ENCODE measurements at places on chromosomes 6 and 20.

GRCh38 chr20:44644667-44645131 is 6.8 kb downstream of the ADA start:
- no peak for DNase-seq

DNA sequence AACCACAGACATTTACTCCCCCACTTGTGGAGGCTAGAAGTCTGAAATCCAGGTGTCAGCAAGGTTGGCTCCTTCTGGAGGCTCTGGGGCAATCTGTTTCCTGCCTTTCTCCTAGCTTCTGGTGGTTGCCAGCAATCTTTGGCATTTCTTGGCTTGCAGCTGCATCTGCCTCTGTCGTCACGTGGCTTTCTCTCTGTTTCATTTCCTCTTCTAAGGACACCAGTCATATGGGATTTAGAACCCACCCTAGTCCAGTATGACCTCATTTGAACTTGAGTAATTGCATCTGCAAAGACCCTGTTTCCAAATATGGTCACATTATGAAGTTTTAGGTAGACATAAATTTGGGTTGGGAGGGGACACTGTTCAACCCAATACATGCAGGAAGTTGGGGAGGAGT is 56.2 kb upstream of the EPB41L1 start:
- DNase-seq: no peak

DNA sequence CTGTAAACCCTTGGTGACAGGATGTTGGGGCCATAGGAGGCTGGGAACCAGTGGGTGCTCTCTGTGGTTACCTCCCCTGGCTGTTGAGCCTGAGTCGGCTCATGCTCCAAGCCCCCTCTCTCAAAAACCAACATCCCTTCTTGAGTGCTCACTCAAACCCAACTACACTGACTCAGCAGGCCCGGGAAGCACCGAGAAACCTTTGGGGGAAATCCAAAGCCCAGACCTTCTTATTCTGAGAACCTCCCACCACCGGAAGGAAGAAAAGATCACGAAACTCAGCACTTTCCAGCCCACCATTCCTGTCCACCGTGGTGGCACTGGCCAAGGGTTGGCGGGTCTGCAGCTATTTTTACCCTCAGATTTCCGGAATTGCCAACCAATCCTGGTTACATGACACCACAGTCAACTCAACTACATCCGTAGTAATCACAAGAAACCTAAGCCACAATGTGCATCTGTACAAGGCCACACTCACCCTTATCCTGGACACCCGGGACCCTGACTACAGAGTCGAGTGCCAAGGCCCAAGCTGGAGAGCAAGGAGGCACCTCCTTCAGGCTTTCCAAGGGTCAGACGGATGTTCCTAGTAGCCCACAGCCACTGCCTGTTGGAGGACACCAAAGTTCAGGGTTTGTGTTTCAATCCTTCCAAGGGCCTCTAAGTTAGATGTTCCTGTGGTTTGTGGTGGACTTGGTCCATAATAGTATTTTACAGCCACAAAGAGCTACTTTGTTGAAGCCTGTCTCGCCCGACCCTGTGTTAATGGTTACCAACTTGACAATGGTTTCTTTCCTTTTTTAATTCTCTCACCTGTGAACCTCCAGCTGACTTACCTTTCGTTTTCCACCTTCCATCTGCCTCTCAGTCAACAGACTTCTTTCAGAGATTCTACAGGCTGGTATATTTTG is 317.0 kb downstream of the CDC5L start:
- DNase-seq: peak; percentile 33

GRCh38 chr6:42404484-42404883 is 47.2 kb downstream of the TRERF1 start:
- no peak for DNase-seq

DNA sequence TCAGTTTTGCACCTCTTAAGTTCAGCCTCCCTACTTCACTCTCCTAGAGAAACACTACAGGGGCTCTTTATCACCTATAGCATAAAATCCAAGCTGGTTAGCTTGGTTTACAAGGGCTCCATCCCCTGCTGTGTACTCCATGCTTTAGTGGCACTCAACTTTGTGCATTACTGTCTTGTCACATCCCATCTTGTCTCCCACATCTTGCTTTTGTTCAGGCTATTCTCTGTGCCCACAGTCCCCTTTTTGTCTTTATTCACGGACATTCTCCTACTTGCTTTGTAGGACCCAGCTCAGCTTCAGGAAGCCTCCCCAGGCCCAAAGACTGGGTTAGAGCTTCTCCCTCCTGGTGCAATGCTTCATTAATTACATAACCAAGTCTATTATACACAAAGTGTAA is 107.9 kb upstream of the SPACA1 start:
- DNase-seq: no peak

DNA sequence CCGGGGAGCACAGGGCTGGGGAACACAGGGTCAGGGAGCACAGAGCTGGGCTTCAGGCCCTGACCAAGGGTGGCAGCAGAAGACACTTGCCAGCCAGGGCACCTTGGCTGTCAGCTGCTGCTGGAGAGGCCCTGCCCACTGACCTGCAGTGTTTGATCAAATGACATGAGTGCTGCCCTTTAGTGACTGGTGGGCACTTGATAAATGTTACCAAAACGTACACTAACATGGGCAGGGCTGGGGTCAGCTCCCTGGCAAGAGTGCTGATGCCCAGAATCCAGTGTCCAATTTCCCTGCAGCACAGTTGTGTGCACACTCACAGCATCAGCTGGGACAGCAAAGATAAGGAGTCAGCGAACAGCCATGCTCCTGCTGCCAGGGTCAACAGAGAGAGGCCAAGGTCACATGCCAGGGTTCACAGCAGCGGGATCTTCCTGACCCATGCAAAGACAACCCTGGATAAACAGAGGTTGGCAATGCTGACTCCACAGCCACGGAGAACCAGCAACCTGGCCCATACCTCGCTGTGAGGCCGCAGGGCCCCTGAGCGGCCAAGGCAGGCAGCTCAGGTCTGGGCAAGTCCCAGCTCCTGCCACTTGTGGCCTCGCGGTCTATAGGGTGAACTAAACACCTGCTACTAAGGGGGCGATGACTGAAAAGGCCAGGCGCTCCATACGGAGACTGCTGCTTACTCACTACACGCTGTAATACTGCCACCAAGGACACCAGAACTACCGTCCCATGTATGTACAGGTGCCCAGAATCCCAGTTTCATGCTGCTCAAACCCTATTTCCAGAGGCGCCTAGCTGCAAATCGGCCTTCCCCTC is 46.3 kb downstream of the NINL start:
- no peak for DNase-seq

DNA sequence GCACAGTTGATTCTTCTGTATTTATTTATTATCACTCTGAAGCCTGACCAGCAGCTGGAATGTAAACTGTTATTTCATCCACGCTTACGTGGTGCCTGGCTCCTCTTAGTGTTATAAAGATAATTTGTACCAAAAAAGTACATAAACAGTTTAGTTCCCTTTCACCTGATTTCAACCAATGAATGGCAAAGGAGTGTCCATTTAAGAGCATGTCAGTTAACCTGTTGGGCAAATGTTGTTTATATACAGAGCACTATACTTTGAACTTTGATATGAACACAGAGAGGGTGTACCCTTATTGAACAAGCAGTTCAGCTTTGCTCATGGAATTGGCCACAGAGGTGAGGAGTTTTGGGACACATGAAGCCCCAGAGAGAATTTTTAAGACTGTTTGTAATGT is 7.2 kb upstream of the CTCFL start:
- no peak for DNase-seq

DNA sequence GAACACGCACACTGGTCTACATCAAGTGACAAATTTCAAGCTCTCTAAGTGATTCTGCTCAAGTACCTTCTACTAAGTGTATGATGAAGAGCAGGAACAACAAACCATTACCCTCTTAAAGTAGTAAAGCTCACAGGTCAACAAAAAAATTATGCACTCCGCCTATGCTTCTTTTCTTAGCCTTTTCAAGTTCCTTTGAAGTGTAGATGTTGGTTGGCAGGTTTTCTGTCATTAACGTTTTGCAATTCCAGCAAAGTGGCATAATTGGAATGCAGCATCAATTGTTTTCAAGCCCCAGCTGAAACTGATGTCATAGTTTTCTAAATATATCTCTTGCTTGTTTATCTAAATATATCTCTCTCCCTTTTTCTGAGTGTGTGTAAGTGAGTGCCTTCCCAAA is 396.9 kb upstream of the EYS start:
- no peak for DNase-seq
